Stimulated activated CD8-positive, alpha-beta memory T cell treated with anti-CD3 and anti-CD28 coated beads, Interleukin-2, amount 100 ng/mL, for 1 hour (primary cell): ENCODE measurements at places on chromosomes 7 and 10.

DNA sequence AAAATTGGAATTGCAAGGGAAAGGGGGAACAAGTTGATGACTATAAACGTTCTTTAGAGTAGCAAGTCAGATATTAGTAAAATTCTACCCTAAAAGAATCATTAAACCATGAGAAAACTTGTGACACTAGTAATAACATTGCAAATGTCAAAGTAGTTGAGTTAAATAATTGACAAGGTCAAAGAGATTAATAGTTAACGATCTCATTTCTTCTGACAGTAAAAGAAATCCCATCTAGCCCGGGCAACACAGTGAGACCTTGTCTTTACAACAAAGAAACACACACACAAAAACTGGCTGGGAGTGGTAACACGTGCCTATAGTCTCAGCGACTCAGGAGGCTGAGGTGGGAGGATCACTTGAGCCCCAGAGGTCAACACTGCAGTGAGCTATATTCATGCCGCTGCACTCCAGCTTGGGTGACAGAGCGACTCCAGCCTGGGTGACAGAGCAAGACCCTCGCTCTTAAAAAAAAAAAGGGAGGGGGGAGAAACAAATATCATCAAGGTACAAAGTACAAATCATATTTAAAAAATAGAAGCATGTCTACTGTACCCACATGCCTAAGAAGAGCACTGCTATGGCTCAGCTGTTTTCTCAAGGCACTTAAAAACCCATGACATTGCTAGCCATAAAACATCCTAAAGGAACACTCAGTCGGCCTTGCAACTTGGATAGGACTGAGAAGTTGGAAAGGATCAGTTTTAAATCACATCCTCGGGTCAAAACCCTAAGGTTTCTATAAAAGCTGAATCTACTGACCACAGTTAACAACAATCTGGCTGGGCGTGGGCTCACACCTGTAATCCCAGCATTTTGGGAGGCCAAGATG is 401.1 kb downstream of the PARD3 start:
- DNase-seq, result no peak

- no peak for DNase-seq
These were observed 4.2 kb downstream of the NT5C2 start for GRCh38 chr10:103188853-103189252.

GRCh38 chr10:108566316-108567107 is 1356.8 kb downstream of the XPNPEP1 start:
- DNase-seq, result no peak

- DNase-seq, result no peak
These were observed 3.5 kb upstream of the BMPER start for GRCh38 chr7:33901847-33902246.

DNA sequence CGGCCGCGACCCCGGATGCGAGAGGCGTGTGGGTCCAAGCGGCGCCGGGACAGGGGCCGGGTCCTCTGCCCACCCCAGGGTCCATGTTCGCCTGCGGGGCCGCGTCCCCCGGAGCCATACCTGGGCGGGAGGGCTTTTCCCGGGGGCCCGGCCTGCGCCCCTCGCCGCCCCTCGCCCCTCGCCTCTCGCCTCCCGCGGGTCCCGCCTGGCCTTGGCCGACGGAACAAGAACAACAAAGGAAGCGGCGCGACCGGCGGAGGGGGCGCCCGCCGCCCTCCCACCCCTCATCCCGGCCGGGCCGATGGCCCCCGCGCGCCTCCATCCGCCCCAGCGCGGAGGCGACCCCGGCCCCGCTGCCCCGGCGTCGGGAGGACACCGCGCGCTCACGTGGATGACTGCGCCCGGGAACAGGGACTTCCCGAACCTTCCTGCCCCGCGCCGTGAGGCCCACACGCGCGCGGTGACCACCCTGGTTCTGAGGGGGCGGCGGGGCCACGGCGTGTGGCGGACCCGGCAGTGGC is 348.2 kb downstream of the DNAJB6 start:
- no peak for DNase-seq
